ENCODE measurements at places on chromosomes 1 and 21.

DNA sequence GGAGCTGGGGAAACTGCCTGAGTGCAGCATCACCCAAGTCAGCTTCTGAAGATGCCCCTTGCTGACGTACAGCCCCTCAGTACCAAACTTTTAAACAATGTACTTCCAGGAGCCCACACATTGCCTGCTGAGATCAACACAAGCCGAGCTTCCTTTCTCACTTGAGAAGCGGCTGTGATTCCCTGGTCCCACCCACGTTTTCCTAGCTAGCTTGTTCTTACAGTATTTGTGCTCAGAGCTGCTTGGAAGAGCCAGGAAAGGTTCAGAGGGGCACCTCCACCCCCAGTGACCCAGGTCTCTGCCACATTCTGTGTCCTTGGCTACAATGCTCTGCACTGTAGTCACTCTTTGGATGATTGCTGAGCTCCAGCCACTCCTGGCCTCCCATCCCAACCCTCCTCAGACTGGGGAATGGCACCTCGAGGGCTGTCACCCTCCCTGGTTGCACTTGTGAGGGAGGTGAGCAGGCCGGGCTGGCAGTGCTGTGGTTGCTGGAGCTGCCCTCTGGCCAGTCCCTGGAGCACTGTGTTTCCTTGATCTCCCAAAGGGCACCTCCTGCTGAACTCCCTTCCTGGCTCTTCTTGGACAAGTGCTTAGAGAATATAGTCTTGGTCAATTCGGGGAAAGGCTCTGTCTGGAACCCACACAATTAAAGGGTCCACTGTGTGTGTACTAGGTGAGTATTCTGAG, 355.1 kb downstream of the AJAP1 start:
- DNase-seq = no peak

GRCh38 chr21:42299324-42300044, 15.7 kb downstream of the TFF3 start:
- no peak for DNase-seq

DNA sequence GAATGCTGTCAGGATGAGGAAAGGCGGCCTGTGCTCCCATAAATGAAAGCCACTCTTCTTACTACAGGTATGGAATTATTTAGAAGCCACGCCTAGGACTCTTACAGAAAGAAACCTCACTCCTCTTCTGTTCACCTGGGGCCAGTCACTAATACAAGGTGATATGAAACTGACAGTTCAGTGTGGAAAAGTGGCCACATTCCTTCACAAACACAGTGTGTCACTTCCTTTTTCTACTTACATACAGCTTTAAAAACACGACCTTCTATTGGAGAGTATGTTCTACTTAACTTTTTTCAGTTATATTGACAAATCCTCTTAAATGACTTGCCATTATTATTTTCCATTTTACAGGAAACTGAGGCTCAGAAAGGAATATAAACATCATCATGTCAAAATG, 163.1 kb downstream of the PCNX2 start:
- no peak for DNase-seq

DNA sequence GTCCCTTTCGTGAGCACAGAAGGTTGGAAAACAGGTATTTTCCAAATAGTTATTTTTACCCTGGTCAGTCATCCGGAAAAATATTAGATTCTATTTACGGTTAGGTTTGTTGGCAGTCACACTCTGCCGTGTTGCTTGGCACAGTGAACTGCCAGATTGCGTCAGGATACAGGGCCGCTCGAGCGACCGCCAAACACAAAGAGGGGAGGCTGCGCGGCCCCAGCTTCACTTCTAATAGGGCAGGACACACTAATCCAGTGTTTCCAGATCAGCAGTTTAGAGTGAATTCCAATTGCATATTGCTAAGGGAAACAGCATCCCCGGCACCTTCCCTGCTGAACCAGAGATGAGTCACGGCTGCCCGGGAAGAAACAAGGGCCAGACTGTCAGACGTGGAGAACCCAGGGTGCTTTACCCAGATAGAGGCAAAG, 22.9 kb downstream of the UMODL1 start:
- DNase-seq = no peak

DNA sequence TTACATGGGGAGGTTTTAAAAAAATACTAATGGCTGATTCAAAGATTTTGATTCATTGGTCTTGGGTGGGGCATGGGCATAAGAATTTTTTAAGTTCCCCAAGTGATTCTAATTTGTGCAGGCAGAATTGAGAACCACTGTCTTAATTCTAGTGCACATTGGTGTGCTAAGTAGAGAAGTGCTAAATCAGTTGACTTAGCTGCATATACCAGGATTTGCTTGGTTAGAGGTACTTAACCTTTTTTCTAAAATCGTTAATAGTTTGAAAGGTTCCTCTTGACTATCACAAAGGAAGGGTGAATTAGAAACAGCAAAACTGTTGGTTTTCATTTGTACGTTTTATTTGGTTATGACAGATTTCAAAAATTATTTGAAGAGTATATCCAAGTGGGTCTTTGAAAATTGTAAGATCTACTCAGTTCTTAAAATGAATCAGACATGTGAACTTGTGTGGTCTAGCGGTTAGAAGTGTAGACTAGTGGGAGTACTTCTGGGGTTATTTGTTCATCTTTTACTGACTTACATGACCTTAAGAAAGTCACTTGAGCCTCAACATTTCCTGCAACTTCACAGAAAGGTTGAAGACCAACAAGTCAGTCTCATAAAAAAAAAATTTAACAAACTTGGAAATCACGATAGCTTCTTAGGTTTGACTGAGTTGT, 66.7 kb downstream of the RPAP2 start:
- no peak for DNase-seq

GRCh38 chr1:194114288-194114687, 927.9 kb upstream of the B3GALT2 start:
- DNase-seq = no peak

GRCh38 chr21:32368386-32368785, 24.4 kb downstream of the URB1 start:
- DNase-seq = no peak

- no peak for DNase-seq
Measured at GRCh38 chr1:81799939-81800694, 617 bp upstream of the ADGRL2 start.

DNA sequence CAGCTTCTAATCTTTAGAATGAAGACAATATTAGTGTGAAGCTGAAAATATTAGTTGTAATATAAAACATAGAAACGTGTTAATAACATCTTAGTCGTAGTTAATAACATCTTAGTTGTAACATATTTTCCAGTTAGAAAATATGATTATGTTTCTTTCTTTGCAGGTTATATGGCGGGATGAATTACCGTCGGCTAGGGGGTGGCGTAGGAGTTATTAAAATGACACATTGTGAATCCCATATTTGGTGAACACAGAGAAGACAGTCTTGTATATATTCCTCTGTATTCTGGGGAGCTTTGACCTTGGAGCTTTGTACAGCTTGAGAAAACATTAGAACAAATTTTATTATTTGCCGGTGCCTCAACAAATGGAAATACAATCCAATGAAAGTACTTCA, 39.5 kb upstream of the DARS2 start:
- DNase-seq = no peak
